GM13977 (cell line): ENCODE measurements at places on chromosomes 7 and 10.

- DNase-seq, result no peak
Observed at GRCh38 chr7:82449910-82450309, 6.3 kb upstream of the CACNA2D1 start.

- DNase-seq, result no peak
Observed at GRCh38 chr10:119595134-119595675, 1.6 kb downstream of the TIAL1 start.

DNA sequence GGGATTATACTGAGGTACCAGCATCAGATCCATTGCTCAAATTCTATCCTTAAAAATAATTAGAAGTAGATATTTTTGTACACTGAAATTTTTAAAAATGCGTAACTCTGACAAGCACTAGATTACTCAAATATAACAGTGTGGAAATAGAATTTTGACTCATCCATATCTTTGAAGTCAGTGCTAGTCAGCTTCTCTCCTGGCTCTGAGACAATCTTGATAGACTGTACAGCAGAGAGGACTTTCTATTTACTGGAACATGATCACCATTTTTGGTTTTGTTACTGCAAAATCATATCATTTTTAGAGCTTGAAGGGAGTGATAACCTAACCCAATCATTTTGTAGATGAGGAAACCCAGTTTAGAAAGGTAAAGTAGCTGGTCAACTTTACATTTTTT is 195.0 kb downstream of the MTERF1 start:
- no peak for DNase-seq

- no peak for DNase-seq
Observed at GRCh38 chr7:53001221-53001620, 34.2 kb upstream of the POM121L12 start.

DNA sequence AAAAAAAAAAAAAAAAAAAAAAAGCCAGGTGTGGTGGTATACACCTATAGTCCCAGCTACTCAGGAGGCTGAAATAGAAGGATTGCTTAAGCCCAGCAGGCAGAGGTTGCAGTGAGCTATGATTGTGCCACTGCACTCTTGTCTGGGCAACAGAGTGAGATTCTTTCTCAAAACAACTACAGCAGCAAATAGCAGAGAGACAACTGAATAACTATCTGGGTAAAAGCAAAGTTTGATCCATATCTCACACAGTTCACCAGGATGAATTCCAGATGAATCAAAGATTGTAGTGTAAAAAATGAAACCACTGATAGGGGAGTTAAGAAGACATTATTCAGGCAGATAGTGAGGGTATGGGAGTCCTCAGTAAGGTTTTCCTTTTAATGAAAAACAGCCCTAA is 11.4 kb upstream of the NUB1 start:
- DNase-seq, result no peak

DNA sequence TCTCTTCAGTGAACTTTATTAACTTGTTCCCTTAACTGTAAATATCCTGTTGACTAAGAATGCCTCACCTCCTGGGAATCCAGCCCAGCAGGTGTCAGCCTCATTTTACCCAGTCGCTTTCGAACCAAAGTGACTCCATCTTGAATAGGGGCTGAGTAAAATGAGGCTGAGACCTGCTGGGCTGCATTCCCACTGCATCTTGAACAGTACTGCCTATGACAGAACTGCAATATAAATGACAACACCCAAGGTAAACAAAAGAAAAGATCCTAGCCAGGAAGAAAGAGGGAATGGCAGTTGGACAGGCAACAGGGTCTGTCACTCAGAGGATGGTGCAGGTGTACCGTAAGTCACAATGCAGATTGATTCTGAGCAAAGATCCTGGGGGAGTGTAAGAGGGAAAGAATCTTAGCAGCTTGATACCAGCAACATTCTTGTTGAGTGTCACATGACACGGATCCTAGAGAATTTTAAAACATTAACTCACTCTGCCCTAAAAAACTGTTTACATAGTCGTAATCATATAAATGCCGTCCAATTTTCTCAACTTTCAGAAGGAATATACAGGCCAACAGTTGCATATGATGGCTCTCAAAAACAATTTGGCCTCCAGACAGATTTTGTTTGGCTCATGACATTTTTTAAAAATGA is 4.4 kb upstream of the FAM107B start:
- no peak for DNase-seq

DNA sequence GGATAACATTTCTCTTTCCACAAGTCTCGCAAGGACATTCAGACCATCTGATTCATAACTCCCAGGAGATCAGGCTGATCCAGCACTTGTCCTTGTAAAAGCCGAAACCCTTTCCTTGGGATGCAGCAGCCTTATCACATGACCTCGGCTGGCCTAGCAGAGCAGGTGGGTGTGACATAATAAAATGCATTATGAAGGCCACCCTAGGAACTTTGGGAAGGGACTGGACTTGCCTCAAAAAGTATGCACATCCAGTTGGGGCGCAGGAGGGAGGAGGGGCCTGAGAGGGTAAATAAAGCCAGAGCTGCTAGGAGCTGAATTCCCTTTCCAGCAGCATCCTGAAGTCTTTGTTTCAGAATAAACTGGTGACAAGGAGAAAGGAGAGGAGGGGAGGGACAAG is 260.8 kb downstream of the SNX13 start:
- no peak for DNase-seq

DNA sequence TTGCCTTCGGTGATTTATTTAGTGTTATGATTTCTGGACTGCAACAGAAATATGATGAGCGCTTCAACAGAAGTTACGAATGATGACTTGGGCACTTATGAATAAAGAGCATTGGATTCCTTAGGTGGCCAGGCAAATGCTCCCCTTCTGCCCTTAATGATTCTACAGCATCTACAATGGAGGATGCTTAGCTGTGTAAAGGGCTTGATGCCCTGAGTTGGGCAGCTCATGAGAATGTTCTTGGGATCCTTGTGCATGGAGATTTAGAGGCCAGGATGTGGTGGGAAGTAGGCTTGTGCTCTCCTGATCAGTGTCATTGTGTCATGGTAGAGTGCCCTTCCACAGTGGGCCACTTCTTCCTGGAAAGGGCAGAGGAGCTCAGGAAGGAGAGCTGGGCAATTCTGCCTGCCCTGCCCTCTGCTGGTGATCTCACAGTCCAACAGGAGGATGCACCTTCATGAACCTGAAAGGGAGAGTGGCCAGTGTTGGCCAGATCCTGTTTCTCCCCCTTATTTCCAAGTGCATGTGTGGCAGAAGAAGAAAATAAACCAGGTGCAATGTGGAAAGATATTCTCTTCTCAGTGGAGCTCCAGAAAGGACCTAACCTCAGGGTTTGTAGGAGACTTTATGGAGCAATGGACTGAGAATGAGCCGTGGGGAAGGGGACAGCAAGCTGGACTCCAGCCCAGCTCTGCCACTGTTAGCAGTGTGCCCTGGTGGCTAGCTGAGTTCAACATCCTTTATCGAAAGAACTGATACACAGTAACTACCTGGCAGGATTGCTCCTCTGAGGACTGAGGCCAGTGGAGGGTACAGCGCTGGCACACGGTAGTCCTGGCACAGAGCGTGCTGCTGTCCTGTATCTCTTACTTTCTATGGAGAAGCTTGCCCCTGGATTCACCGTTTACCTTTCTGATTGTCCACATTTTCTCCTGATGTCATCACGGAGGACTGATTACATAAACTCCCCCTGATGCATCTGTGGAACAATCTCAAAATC is 182.9 kb downstream of the BMPER start:
- DNase-seq, result no peak

GRCh38 chr7:68770649-68771048 is 827.6 kb upstream of the AUTS2 start:
- no peak for DNase-seq

- no peak for DNase-seq
Observed at GRCh38 chr10:4804465-4804864, 21.5 kb upstream of the AKR1E2 start.

DNA sequence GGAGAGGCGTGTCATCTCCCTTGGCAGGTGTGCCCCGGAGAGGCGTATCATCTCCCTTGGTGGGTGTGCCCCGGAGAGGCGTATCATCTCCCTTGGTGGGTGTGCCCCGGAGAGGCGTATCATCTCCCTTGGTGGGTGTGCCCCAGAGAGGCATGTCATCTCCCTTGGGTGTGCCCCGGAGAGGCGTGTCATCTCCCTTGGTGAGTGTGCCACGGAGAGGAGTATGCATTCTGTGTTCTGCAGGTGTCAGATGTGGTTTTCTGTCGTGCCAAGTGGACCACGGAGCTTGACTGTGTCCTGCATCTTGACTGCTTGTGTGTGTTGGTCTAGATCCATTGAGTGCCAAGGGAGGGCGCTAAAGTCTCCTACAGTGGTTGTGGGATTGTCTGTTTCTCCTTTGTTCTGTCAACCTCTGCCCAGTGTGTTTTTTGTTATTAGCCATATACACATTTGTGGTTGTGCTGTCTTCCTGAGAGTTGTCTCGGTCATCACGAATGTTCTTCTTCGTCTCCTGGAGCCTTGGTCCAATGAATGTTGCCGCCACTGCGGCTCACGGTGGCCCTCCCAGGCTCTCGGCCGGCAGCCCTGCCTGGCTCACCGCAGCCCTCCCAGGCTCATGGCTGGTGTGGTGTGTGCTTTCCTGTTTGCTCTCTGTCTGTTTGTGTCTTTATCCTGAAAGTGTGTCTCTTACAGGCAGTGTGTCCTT is 96.8 kb downstream of the INPP5A start:
- no peak for DNase-seq

DNA sequence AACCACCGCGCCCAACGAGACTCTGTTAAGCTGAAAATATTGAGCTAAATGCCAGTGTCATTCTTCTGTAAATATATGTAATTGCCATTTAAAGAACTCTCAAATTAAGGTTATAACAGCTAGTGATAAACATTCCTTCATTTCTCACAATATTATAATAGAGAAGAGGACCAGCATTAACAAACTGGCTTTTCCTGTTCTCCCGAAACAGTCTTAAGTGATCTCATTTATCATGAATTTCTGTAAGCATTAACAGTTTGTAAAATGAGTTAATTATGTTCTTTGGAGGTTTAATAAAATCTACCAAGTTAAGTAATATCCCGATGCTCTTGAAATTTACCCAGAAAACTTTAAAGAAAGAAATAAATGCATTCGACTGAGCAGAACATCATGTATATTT is 352.8 kb downstream of the KCNMA1 start:
- DNase-seq, result no peak

- no peak for DNase-seq
Observed at GRCh38 chr10:21314111-21314626, 211.3 kb downstream of the SKIDA1 start.

DNA sequence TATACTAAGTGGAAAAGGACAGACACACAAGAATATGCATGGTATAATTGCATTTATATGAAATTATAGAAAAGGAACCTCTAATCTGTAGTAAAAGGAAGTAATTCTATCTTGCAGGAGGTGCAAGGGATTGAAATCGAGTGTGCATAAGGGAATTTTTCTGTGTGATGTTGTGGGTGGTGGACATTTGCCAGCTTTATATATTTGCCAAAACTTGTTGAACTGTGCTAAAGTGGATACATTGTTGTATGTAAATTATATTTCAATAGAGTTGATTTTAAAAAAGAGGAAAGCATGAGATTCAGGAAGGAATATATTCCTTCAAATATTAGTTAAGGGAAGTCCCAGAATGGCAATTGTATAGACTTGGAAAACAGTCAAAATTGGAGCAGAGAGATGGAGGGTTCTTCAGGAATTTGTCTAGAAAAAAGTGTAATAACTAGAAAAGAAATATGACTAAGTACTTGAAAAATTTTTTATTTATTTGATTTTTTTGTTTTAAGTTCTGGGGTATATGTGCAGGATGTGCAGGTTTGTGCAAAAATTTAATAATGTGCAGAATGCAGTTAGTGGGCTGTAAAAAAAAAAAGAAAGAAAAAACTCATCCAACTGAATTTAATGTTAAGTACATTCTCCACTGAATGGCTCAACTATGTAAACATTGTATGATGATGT is 96.1 kb downstream of the ARL4A start:
- no peak for DNase-seq
